ENCODE measurements at places on chromosomes 16 and 17.

GRCh38 chr17:75228305-75228704, 22.8 kb downstream of the NUP85 start:
- no peak for DNase-seq

- no peak for DNase-seq
These were observed 73.2 kb downstream of the ZNF18 start for GRCh38 chr17:11924076-11924475.

GRCh38 chr17:9971991-9972390, 66.9 kb upstream of the RCVRN start:
- no peak for DNase-seq

DNA sequence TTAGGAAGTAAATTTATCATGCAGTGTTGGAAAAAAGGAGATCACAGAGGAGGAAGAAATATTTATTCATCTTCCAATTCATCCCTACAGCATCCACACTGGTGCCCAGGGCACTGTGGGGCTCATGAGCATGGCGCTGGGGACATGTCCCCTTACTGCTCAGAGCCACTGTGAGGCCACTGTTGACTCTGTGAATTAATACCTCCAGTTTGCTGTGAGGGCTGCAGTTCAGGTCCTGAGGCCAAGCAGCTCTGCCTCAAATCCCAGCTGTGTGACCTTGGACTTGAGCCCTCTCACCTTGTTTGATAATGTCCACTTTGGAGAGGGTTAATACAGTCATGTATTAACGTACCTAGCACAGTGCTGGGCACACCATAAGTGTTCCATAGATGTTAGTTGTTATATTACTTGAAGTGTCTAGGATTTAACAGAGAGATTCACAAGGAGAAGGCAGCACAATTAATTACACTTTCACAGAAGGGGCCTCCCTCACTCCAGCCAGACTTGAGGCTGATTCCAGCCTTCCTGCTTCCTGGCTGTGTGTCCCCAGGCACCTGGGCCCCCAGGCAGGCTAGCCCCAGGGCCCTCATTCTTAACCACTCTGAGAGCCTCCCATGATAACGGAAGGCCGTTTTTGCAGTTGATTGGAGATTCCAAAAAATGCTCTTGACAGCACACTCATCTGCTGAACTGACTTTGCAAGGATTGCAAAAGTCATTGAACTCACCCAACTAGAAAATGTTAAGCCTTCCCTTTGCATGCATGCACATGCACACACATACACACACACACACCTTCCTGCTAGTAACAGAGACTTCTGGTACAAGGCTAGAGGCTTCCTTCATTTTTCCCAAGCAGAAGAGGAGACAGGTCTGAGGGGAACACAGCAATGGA, 29.4 kb downstream of the KATNIP start:
- DNase-seq: no peak

- no peak for DNase-seq
These were observed 14.8 kb downstream of the MPRIP start for GRCh38 chr17:17057057-17057551.

- no peak for DNase-seq
These were observed 12.8 kb downstream of the HMOX2 start for GRCh38 chr16:4489030-4489429.

- DNase-seq: no peak
These were observed 194.0 kb downstream of the SALL1 start for GRCh38 chr16:50957056-50957455.

DNA sequence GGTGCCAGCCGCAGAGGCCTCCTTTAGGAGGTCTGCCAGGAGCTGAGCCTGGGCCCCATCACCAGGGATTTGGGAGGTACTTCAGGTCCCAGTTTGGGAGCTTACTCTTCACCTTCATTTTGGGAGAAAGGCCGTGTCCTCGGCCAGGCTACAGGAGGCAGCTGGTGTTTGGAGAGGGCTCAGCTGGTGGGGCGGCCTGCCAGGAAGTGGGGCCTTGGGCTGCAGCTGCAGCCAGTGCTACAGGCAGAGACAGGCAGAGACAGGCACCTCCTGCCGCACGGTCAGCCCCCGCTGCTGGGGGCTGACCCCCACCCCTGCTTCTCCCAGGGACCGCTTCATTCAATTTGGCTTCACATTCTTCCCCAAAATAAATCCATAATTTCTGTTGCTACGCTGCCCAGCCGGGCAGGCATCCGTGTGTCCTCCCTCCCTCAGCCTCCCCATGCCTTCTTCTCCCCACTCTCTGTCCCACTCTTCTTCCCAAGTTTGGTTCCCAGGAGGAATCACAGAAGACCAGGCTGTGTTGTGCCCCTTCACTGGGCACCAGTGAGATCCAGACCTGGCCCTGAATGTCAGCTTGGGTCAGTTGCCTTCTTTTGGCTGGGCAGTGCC, 6.1 kb downstream of the TMEM235 start:
- DNase-seq: no peak

- DNase-seq: peak; percentile 82
These were observed 3.0 kb downstream of the ALDH3A1 start for GRCh38 chr17:19744922-19745757.

DNA sequence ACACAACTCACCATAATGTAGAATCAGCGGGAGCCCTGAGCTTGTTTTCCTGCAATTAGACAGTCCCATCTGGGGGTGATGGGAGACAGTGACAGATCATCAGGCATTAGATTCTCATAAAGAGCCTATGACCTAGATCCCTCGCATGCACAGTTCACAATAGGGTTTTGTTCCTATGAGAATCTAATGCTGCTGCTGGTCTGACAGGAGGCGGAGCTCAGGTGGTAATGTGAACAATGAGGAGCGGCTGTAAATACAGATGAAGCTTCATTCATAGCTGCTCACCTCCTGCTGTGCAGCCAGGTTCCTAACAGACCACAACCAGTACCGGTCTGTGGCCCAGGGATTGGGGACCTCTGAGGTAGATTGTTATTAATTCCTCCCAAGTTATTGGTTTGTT, 2.9 kb upstream of the DOK4 start:
- DNase-seq: no peak

DNA sequence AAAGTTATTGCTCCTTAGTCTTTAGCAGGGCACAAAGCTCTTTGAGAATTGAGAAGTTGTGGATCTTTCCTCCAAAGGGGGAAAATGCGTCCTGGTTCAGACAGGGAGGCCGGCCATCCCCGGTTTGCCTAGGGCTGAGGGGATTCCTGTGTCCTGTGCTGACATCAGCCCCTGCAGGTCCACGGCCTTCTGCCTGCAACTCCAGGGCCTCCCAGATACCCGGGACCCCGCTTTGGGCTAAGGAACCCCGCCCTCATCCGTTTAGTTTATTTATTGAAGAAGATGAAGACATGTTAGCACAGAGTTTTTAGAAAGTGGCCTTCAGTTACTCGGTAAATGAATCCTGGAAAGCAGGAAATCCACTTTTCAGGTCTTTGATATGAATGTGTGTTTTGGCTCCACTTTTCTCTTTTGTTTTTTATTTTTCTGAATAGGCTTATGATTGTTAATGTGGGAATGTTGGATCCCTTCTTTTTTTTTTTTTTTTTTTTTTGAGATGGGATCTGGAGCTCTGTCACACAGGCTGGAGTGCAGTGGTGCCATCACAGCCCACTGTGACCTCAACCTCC, 65.6 kb downstream of the CRISPLD2 start:
- no peak for DNase-seq

GRCh38 chr17:2672026-2672425, 39.5 kb downstream of the CLUH start:
- DNase-seq: no peak

GRCh38 chr17:79221597-79221996, 147.0 kb downstream of the ENGASE start:
- no peak for DNase-seq

DNA sequence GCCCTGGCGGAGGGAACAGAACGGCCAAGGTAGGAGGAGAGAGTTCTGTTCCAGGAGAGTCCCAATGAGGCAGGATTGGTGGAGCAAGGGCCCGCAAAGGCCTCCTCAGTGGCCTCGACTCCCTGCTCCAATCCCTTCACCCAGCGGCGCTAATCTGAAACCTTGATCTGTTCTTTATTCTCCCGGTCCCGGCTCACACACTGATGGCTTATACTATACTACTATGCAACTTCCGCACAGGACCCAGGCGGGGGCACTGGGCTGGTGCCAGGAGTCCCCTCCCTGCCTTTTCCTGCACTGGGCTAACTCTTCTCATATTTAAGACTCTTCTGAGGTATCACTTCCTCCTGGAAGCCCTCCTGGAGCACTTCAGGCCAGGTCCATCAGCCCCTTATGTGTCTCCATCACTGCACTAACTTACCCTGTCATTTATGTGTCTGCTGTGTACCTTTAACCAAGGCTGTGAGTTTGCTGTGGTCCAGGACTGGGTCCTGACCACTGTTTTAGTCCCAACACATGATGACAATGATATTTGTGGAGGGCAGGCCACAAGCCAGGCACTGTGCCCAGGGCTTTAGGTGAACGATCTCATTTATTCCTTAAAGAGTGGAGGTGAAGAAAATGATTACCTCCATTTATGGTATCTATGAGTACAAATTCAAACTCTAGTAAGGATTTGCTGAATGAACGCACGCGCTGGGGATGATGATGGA, 6.8 kb downstream of the CCDC102A start:
- DNase-seq: no peak

DNA sequence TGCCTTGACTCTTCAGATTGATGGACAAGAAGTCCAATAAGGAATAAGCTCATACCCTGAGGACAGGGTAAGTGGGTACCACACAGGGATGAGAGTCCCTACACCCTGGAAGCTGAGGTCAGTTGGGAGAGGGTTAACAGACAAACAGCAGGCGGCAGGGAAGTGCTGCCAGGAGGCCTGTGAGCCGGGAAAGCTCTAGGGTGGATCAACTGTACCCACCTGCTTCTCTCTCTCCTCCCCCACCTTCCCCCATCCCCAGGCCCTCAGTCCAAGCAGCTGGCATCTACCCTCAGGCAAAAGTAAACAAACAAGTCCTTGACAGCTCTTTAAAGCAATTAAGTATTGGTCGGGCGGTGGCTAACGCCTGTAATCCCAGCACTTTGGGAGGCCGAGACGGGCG, 20.7 kb upstream of the MYLK3 start:
- no peak for DNase-seq

DNA sequence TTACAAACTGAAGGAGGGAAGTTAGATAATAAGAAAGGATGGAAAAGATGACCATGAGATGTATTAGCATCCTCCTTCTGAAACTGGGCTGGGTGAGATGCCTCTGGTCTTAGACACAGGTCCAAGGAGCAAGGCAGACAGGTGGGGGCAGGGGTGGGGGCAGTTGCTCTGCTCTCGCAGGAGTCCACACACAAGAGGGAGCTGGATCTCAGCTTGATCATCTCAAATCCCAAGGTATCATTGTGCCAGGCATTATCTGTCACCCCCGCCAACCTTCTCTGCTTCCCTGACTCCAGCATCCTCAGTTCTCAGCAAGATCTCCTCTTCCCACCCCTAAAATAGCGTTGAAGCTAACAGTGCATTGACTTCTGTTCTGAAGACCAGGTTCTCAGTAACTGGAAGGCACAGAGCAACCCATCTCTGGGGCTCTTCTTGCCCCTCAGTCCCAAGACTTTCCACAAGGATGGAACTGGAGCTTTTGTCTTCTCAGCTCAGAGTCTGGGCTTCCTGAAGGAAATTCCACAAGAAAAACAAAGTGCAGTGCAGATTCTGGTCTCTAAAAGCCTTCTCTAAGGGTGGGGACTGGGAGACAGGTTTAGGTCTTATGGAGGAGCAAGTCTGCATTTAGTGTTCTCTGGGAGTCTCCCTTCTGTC, 1.6 kb downstream of the FLOT2 start:
- no peak for DNase-seq

GRCh38 chr17:47286198-47286914, 32.7 kb downstream of the ITGB3 start:
- DNase-seq: no peak

- DNase-seq: no peak
These were observed 37.2 kb upstream of the GAN start for GRCh38 chr16:81277541-81278080.

DNA sequence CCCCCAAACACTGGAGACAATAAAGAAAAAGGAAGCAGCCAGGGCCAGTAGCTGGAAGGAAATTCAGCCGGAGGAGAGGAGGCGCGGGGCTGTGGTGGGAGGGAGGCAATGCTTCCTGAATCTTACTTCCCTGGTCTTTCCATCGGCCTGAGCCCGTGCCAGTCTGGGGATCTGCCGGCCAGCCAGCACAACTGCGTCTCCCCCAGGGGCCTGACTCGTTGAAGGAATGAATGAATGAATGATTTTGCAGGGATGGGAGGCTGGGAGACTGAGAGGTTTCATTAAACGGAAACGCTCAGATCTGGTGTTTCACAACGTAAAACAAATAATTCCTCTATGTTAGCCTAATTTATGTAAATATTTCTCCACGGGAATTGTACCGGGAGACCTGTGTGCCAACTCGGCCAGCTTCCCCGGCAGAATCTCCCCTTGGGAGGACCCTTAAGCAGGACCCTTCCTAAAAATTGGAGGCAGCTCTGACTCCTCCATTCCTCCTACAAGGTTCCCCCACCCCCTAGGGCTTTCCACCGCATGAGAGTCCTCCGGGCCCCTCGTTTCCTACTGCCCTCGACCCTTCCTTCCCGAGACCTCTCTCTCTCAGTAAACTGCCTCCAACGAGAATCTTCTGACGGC, 1.3 kb upstream of the BAIAP2 start:
- DNase-seq: no peak

DNA sequence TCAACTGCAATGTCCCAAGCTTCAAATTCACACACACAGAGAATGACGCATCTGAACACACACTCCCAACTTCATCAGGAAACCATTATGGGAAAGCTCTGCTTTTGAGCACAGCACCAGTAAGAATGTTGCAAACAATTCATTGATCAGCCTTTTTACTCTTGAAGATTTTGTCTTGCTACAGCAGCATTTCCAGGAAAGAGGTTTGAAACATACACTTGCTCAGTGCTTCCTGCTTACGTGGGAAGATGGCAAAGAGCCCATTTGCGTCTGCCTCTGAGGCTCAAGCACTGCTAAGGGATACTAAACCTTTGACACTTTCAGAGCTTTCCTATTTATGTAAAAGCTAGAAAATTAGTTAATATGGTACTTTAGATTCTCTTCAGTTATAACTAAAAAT, 77.2 kb upstream of the MON1B start:
- DNase-seq: no peak
